CD4-positive, alpha-beta T cell treated with Interferon alpha-2 for 1 hour (primary cell): ENCODE measurements at places on chromosomes 2 and 18.

DNA sequence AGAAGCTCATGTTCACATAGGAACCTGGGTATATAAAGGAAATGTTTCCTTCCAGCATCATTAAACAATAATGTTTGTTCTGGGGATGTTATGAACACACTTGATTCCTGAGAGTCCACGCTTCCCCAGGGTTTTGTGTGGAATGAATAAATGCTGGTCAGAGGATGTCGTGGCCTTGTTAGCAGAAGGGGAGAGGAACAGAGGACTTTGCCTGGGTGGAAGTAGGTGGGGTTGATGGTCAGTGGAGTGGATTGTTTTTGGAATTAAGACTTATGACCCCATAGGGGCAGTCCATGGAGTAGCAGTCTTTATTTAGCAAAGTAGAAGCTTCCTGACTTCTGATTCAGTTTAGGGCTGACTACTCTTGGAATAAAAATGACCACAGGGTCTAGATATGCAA, 139.6 kb downstream of the MYO1B start:
- no peak for DNase-seq

DNA sequence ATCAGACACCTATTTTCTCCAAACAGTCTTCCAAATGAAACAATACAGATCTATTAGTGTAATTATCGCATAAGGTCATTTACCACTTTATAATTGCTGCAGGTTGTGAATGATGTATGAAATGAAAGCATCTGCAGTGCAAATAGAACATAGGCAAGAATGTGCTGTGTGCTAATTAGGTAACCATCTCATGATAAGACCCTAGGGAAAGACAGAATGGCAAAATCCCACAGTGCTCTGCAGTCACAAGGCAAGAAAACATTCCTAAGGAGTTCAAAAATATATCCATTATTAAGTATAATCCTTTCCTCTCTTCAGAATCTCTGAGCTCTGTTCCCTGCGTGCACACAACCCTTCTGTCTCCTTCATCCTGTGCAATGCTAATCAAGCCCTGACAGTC, 488.1 kb downstream of the NR4A2 start:
- DNase-seq, result no peak

GRCh38 chr2:156589381-156590079, 153.4 kb downstream of the GPD2 start:
- peak; percentile 4 for DNase-seq

DNA sequence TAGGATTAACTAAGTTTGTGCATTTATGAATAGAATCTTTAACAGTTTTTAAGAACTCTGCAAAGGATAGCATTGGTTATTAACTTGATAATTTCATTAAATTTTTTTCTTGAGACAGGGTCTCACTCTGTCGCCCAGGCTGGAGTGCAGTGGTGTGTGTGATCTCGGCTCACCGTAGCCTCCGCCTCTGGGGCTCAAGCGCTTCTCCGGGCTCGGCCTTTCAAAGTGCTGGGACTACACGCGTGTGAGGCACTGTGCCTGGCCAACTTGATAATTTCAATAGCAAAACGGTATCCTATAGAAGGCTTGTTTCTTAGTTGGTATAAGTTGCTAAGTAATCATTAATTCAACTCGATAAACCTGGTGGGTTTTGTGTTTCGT, 38.0 kb downstream of the ADNP2 start:
- no peak for DNase-seq

- DNase-seq, result no peak
Measured at GRCh38 chr2:161414042-161415033, 1.8 kb upstream of the TBR1 start.

DNA sequence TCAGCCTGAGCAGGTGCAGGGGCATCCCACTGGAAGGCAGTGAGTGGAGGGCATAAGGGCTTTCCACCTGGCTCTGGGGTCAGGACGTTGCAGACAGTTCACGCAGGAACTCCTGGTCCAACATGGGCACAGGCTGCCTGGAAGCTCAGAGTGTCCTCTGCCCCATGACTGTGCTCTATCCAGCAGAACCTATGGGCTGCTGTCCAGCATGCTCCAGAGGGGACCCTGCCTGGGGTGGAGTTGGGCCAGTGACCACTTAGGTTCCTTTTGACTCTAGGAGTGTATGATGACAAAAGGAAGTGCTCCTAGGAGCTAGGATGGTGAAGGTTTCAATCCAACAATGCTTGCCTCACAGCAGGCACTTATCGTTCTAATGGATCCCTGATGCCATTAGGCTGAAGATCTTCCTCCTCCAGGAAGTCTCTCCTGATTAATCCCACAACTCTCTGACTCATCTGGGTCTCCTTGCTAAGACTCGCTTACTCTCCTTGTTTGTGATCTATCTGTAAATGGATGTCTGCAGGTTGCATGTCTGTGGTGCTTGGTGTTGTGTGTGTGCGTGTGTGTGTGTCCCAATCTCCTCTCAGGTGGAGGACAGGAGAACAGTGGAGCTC, 224.0 kb downstream of the CELF4 start:
- no peak for DNase-seq

DNA sequence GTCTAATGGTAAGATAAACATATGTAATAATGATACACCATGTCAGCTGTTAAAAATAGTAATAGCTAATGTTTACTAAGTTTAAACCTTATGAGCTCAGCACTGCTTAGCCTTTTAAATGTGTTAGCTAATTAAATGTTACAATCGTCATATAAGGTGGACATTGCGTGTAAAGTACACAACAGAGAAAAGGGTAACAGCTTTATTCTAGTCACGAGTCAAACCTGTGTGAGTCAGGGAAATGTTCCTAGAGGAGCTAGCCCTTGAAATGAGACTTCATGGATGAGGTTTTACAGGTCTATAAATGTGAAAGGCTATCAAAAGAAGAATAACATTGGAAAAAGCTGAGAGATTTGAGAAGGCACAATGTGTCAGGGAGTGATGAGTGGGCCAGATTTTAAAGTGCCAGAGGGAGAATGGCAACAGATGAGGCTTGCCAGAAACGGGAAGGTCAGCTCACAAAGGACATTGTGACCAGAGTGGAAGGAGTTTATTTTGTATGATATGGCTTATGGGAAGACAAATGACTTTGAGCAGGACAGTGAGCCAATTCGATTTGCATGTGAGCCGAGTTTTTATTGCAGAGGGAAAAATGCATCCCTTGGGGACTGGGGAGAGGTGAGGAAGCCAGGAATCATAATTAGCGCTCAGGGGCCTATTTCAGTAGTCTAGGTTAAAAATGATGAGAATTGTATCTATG, 276.3 kb downstream of the CTNNA2 start:
- no peak for DNase-seq

- DNase-seq, result peak; percentile 67
Measured at GRCh38 chr2:241867776-241868420, 1.6 kb upstream of the RTP5 start.

DNA sequence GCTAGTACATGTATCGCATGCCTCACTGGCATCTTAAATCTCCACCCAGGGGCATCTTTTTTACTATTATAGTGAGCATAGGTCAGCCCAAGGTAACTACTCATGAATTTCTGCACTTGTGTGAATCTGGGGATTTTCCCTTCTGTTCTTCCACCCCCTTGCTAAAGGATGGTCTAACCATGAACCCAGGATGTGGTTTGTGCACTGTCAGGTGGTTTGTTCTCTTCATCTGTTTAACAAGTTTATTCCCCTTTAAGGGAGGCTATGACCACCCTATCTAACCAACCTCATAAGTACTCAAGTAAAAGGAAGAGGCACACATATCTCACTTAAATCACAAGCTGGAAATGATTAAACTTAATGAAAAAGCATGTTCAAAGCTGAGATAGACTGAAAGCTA, 243.0 kb downstream of the RPRM start:
- peak; percentile 39 for DNase-seq

DNA sequence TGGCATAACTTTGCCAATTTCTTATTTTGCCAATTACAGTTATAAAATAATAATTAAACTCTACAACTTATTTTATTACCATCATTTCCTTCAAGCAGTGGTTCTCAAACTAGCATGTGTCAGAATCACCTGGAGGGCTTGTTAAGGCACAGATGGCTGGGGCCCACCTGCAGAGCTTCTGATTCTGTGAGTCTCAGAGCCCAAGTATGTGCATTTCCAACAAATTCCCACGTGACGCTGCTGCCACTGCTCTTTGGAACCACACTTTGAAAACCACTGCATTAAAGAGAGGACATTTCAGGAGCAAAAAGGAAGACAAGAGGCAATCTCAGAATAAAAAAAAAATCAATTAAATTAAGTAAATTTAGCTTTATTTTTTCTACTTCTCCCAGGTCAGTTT, 94.0 kb upstream of the HNRNPA3 start:
- no peak for DNase-seq

DNA sequence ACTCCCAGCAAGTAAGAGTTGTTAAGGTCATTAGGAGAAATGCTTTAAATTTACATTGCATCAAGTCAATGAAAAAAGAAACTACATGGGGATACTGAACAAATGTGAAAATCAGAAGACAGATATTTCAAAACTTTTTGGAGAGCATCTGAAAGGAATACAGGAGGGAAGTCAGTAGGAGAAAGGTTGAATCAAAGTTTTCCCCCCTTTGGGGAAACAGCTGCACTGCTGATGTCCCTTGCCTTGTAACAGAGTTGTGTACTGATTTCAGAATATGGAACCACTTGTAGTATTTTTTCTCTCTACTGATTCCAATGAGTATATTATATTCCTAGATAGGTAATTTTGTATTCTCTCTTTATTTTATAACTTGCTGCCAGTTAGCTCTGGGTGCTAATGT, 592.5 kb upstream of the ZEB2 start:
- DNase-seq, result no peak

GRCh38 chr18:79871481-79872091, 73.8 kb downstream of the KCNG2 start:
- no peak for DNase-seq

DNA sequence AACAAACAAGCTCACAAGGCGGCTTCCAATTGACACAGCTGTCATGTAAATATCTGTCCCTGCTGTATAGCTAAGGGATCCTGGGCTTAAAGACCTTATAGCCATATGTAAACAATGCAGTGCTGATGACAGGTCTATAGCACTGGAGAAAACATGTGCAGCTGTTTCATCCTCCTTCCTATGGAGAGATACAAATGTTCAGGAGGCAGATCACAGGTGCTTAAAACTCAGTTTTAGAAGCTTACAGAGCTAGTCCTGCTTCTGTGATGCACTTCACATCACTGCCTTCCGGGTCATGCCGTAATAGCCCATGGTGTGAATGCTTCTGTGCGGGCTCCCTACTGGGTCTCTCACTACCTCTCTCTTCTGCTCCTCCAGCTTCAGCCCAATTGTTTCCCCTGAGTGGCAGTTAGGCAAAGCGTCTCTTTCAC, 262.4 kb upstream of the CHST9 start:
- DNase-seq, result no peak

GRCh38 chr2:216516730-216517350, 18.2 kb downstream of the RPL37A start:
- no peak for DNase-seq

- DNase-seq, result peak; percentile 19
Measured at GRCh38 chr2:20447437-20448245, 767 bp downstream of the RHOB start.

DNA sequence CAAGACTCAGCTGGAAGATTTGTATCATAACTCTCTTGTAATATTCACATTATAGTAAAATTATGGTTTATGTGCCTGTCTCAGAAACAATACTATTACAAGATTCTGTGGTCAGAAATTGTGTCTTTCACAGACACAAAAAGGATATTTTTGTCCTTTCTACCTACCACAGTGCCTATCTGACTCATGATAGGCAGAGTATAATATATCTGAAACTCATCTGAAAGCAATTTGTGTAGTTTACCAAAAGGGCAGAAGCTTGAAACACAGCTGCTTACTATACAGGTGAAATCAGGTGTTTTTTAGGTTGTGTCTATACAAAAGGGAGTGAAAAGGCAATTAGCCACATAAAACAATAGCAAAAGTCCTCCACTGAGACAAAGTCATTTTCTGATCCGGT, 10.9 kb downstream of the TMEM200C start:
- no peak for DNase-seq

DNA sequence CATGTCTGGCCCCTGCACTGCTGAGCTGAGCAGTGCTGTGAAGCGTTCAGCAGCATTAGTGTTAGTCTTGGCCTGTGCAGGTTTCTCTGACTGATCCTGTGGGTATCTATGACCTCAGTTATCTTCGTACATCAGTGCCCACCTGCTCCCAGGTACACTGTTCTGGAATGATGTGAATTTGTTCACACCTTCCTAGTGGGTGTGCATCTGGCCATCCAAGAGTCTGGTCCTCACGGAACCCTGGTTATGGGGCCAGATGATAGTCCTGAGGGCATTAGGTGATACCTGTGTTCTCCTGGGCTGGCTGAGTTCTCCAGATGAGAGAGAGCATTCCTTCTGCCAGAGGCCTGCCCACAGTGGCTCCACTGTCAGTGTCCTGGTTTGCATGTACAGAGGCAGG, 57.2 kb downstream of the INPP4A start:
- no peak for DNase-seq

DNA sequence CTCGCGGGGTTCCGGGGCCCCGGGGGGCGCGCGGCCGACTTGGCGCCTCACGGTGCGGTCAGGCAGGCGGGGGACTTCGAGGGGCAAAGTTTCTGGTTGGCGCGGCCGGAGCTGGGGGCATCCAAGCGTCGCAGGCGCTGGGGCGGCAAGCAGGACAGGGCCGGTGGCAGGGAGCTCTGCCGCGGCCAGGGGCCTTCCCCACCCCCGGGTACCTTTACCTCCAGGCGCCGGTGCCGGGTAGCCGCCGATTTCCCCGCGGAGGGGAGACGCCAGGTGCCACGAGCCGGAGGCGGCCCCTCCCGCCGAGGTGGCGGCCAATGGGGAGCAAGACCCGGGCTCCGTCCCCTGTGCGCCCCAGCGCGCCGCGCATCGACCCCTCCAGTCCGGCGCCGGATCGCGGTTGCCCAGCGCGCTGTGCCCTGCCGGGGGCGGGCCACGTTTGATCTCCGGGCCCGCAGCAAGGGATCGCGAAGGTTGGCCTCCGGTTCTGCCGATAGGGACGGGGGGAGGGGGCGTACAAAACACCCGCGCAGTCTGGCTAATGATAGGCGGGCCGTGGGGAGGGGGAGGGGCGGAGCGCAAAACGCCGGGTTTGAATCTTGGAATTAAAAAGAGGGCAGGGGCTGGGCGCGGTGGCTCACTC, at the start of gene ST8SIA5:
TSS of gene ST8SIA5 (minus strand) at position 495 of the 643 bp plus-strand sequence. CDS start 545 bp downstream, outside the sequence.
- no peak for DNase-seq

DNA sequence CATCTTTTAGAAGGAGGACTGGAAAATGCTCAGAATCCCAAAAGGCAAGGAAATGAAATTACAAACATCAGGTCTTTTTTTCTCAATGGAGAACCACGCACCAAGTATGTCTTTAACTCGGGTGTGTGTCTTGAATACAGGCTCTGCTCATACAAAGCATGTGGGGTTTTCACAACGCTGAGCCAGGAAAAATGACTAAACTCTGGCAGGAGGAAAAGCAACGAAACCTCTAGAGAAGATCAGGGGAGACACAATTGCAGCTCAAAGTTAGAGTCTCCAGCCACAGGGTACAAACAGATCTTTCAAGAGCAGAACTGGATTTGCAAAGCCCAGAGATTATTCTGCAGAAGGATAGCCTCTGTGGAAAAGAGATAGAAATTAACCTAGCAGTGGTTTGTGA, 42.8 kb upstream of the TPO start:
- no peak for DNase-seq

- DNase-seq, result no peak
Measured at GRCh38 chr2:237389831-237390230, 24.1 kb downstream of the COL6A3 start.

DNA sequence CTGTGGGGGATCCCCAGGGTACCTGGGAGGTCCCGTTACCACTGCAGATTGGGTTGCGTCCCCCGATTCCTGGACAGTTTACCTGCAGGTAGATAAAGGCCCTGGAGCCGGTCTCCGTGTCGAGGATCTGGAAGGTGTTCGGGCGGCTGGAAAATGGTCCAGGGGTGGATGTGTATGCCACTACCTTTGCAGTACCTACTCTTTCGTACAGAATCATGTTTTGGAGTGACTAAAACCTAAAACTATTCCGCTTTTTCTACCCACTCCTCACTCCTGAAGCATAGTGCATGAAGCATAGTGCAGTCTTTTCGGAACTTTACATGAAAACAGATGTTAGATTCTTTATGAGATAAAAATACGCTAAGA, 418 bp downstream of the WDR75 start:
- DNase-seq, result no peak
